Body of pancreas (tissue), 4 donors: ENCODE measurements at places on chromosomes 2 and 18. TPM values are rescaled to one million over a fixed set of nuclear protein-coding genes. Genes with fewer than 3 reads are reported as not detected.

Gene CUL3
- 26.5 TPM for total RNA-seq

Gene SERPINB3
- total RNA-seq = not detected

Gene UGT1A4
- total RNA-seq = 3.3 TPM

Gene HTR2B
- not detected for total RNA-seq

Gene POTEJ
- total RNA-seq = not detected

Gene CRYGC
- not detected for total RNA-seq

Gene DARS1
- 22.1 TPM for total RNA-seq

Gene FBXO15
- 3.3 TPM for total RNA-seq

Gene RIT2
- total RNA-seq = not detected

Gene REG3A
- total RNA-seq = 351 TPM

Gene BUB1
- total RNA-seq = not detected

Gene ICA1L
- total RNA-seq = 6.7 TPM

Gene HOXD8
- 3.1 TPM for total RNA-seq

Gene PLGLB2
- total RNA-seq = not detected

Gene LCT
- not detected for total RNA-seq

Gene CAPN10
- 16.3 TPM for total RNA-seq

Gene UGT1A8
- total RNA-seq = not detected

Gene SLC14A1
- 3.6 TPM for total RNA-seq

Gene HNMT
- total RNA-seq = 52.1 TPM

Gene POTEC
- not detected for total RNA-seq
